ENCODE measurements at places on chromosomes 1 and 21.

- DNase-seq = no peak
Observed at GRCh38 chr1:26598890-26599289, 69.3 kb downstream of the RPS6KA1 start.

GRCh38 chr1:26097696-26098095 lies 13.9 kb upstream of the PDIK1L start:
- no peak for DNase-seq

DNA sequence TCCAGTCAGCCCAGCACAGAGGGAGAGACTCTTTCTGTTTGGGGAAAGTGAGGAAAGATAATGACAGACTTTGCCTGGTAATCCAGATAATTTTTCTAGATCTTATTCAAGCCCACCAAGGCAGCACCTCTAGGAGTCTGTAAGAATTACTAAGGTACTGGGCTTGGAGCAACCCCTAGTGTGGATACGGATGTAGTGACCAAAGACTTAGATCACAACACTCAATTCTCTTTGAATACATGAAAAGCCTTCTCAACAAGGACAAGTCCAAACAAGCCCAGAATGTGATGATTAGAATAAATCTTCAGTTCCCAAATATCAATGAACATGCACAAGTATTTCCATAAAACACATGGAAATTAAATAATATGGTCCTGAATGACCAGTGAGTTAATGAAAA lies 206.9 kb downstream of the MRPL39 start:
- DNase-seq = no peak

DNA sequence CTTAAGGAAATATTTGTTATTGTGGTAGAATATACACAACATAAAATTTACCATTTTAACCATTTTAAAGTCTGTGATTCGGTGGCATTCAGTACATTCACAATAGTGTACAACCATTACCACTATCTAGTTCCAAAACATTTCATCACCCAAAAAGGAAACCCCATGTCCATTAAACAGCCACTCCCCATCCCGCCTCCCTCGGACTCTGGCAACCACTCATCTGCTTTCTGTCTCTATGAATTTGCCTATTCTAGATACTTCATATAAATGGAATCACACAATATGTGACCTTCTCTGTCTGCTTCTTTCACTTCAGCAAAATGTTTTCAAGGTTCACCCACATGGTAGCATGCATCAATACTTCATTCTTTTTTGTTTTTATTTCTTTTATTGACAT lies 51.3 kb downstream of the PTP4A2 start:
- DNase-seq = no peak

DNA sequence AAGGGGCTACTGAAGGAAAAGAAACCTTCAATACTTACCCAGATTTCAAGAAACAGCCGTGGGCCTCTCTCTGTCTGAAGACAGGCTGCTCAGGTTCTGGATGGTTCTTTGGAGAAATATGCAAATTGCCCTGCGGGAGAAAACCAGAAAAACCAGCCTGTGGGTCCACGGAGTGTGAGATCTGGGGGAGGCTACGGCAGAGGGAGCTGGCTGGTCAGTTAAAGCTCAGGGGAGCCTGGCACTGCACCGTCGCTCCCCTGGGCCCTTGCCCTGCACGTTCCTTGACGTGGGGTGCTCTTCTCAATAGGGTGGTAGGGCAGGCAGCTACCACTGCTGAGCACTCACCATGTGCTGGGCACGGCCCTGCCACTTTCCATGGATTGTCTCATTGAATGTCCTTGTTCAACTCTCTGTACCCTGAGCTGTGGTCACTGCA lies 12.7 kb downstream of the TMCO4 start:
- DNase-seq = no peak

- no peak for DNase-seq
Observed at GRCh38 chr1:154170547-154171222, 15.8 kb upstream of the NUP210L start.

- no peak for DNase-seq
Observed at GRCh38 chr1:147491098-147491497, 50.2 kb upstream of the BCL9 start.

DNA sequence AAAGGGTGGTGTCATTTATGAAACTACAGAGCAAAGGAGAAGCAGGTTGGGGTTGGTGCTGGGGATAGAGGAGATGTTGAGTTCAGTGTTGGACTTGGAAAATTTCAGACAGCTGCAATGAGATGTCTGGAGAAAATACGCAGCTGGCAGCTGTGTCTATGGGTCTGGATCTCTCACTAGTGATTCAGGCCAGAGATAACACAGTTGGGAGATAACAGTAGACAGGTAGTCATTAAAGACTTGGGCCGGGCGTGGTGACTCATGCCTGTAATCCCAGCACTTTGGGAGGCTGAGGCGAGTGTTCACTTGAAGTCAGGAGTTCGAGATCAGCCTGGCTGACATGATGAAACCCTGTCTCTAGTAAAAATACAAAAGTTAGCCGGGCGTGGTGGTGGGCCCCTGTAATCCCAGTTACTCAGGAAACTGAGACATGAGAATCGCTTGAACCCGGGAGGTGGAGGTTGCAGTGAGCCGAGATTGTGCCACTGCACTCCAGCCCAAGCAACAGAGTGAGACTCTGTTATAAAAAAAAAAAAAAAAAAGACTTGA lies 2.5 kb upstream of the TFAP2E start:
- DNase-seq = no peak

DNA sequence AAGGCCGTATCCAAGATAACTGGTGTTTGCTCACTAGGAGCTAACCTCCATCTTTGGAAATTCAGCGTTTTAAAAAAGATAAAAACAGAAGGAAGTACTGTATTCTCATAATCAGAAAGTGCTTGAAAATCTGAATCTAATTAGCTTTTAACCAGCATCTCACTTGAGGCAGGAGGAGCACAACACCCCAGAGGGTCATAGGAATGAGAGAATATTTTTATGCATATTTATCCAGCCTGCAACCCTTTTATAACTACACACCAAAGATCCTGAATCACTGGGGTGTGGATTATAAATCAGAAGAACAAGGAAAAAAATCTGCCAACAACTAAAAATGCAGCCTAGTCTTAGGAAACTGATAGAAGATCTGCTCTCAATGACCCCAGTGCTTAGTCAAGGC lies 68.0 kb upstream of the PTCH2 start:
- no peak for DNase-seq

DNA sequence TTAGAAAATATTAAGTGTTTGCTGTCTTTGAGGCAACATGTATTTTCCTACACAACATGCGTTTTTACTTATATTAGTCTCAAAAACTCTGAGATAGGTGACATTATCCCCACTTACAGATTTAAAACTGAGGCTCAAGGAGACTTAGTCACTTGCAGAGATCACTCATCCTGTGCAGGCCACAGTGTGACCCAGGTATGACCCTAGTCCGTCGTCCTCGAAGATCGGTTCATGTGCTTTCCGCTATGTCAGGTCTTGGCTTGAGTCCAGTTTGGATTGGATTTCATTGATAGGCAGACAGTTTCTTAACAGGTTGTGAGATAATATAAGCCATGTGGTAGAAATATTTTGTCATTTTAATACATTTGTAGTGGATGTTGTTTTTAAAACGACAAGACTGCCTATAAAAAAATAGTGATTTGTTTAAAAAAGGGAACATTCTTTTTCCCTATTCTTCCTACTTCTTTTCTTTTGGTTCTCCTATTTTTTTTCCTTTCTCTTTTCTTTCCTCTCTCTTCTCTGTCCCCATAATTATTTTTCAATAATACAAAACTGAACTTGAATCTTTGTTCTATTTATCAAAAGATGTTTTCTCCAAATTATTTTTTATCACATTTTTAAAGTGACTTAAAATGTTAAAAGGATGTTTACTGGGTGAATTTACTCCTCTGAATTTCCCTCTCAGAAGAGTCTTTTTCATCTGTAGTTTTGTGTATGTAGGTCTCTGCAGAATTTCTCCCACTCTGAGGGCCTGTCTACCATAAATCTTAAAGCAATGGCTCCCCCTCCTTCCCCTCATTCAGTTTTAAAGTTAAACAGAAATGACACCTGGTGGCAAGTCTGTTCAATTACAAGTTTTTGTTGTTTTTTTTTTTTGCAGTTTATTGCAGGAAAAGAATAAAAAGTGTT lies 81.8 kb downstream of the PHTF1 start:
- DNase-seq = no peak

- no peak for DNase-seq
Observed at GRCh38 chr1:68196676-68197075, 35.6 kb downstream of the WLS start.

DNA sequence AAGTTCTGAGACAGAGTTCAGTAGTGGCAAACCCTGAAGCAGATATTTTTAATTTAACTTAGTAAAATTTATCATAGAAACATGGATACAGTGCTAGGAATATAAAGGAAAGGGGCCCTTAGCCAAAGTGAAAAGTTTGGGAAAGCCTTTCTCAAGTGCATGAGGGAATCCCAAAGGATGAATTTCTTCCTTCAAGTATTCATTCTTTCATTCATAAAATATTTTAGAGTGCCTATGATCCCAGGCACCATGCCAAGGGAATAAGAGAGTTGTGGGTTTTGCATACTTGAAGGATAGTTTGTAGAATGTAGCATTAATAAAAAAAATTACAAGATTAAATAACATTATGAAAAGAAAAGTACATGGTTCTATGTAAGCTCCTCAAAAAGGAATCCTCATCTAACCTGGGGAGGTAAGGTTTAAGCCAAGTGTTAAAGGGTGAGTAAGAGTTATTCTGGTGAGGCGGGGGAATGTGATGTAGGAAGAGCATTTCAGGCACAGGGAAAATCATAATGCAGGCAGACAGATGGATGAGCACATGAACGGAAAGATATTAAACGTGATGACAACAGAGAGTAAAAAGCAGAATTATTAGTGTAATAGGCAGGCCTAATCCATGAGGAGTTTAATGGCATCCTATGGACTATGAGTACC lies 40.4 kb upstream of the NTNG1 start:
- no peak for DNase-seq

GRCh38 chr1:177044390-177044789 lies 120.1 kb downstream of the ASTN1 start:
- no peak for DNase-seq

DNA sequence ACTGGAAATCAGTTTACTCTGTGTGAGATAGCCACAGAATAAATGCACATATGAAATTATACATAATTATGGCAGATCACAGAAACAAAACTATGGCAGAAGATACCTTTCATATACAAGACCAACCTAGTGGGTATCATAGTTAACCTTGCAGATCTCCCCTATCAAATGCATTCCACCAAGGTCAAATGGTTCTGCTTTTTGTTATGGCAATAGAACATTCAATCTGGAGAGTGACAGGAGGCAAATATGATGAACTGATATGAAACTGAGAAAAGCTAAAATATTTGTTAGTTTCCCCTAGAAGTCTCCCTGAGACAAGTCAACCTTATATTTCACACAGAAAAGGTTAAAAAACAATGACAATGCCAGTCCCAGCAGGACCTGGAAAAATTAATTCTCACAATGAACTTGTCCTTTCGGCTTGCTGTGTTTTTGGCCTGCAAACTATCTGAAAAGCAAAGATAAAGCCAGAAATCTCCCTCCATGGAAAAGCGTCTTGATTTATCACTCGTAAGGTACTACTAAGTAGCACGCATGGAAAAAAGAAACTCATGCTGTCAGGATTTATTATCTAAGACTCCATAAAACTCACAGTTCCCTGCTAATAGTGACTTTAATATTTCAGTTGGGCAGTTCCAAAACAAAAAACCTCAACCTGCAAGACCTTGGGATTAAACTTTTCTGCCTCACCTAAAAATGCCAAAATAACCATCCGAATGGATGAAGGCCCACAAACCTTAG lies 174.3 kb downstream of the TGFBR3 start:
- no peak for DNase-seq

DNA sequence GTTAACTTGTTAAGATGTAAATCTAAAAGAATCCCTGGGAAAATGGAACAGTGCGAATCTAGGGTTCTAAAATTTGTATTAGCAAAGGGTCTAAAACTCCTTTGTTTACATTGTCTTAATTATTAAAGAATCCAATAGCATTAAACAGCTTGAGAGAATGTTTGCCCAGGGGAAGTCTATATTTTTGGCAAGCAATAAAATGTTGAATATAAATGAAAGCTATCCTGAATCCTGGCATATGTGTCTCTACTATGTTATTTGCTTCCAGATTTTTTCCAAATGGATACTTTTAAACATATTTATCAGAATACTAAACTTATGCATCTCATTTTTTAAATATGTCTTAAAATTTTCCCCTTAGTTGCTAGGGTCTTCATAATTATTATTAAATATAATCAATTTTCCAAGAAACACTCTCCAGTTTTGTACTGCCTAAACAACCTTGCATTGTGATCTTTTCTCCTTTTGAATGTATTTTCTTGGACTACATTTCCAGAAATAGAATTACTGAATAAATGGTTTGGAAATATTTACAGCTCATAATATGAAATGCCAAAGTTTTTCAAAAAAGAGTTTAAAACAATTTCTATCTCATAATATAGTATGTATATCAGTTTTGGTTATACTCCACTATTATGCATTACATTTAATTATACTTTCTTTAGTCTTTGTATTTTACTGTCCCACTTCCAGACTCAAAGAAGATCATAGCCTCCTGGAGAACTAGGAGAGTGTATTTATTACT lies 304.8 kb downstream of the USP25 start:
- DNase-seq = no peak

DNA sequence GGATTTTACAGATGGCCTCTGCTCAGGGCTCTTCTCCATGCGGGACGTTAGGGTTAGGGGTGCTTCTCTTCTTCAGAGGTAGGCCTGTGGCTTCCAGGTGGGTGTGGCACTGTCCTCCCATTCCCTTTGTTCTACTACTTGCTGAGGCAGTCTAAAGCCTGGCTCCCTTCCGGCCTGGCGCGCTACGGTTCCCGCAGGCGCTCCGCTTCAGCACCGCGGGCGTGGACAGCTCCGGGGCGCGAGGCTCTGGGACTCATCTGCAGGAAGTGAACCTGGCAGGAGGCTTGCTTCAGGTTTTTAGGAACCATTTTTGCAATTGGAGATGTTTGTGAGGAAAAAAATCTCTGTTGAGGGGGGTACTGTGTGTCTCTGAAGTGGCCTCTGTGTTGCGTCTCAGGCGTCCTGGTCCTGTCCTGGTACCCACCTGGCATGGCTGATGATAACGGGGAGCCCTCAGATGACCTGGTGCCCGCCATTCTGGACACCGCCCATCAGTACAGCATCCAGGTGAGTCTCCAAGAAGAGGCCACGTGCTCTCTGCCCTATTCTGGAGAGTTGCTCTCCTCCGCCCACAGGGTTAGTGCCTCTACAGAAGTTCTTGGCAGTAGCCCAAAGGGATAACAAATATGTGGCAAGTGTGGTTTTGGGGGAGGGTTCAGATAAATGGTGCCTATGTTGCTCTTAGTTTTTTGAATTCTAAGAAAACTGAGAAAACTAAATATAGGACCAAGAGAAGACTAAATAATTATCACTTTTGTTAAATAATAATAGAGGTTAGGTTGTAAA lies 1.9 kb downstream of the MANEAL start:
- DNase-seq = no peak

- DNase-seq = no peak
Observed at GRCh38 chr21:42039911-42040351, 29.8 kb upstream of the ZBTB21 start.
